ENCODE measurements at places on chromosomes 2 and 18. TPM values are rescaled to one million over a fixed set of nuclear protein-coding genes. Genes with fewer than 3 reads are reported as not detected.

The BCL2 gene
- 7.4 TPM for total RNA-seq

The ONECUT2 gene
- 0.03 TPM for total RNA-seq

The ERICH2 gene
- not detected for total RNA-seq

The IL36G gene
- not detected for total RNA-seq

The TBC1D8 gene
- 37.9 TPM for total RNA-seq

The GDF7 gene
- 0.46 TPM for total RNA-seq

The MAP3K19 gene
- total RNA-seq = not detected

The NDUFAF7 gene
- total RNA-seq = 22.8 TPM

The C2orf76 gene
- total RNA-seq = 6.8 TPM

The UGT1A5 gene
- total RNA-seq = not detected

The OSR1 gene
- total RNA-seq = 6.3 TPM

The IL36A gene
- not detected for total RNA-seq

The LBX2 gene
- 0.43 TPM for total RNA-seq

The MAT2A gene
- 118 TPM for total RNA-seq

The RMDN2 gene
- 5.8 TPM for total RNA-seq

The NT5C1B gene
- not detected for total RNA-seq

The CPLX4 gene
- not detected for total RNA-seq

The MROH2A gene
- total RNA-seq = not detected

The SERPINB10 gene
- total RNA-seq = not detected

The GBX2 gene
- not detected for total RNA-seq

The NUP35 gene
- total RNA-seq = 8.0 TPM

The ERFE gene
- total RNA-seq = 0.51 TPM

The FBXO15 gene
- not detected for total RNA-seq

The PDCD1 gene
- total RNA-seq = 1.2 TPM

The MSTN gene
- not detected for total RNA-seq

The TUBB8B gene
- total RNA-seq = not detected

The VWC2L gene
- not detected for total RNA-seq

The CCNT2 gene
- 16.5 TPM for total RNA-seq

The FAP gene
- total RNA-seq = 0.62 TPM

The APOB gene
- total RNA-seq = 12.5 TPM

The TRAK2 gene
- 163 TPM for total RNA-seq

The CHST9 gene
- total RNA-seq = 8.3 TPM

The PJVK gene
- 0.70 TPM for total RNA-seq

The RNPEPL1 gene
- total RNA-seq = 98.4 TPM

The KDSR gene
- total RNA-seq = 32.3 TPM

The GPR45 gene
- total RNA-seq = not detected

The SCYGR4 gene
- total RNA-seq = not detected

The AKAIN1 gene
- not detected for total RNA-seq

The SERPINB13 gene
- not detected for total RNA-seq

The RESP18 gene
- not detected for total RNA-seq

The SP140 gene
- 0.32 TPM for total RNA-seq

The METTL4 gene
- total RNA-seq = 7.3 TPM

The CCL20 gene
- total RNA-seq = not detected

The PRKRA gene
- 45.4 TPM for total RNA-seq

The MOCOS gene
- total RNA-seq = 0.38 TPM

The CAPN14 gene
- 0.35 TPM for total RNA-seq

The RTN4 gene
- 78.4 TPM for total RNA-seq

The RAD51AP2 gene
- total RNA-seq = 0.11 TPM
